Chondrocyte (in vitro differentiated cells): ENCODE measurements at places on chromosomes 13 and 19.

DNA sequence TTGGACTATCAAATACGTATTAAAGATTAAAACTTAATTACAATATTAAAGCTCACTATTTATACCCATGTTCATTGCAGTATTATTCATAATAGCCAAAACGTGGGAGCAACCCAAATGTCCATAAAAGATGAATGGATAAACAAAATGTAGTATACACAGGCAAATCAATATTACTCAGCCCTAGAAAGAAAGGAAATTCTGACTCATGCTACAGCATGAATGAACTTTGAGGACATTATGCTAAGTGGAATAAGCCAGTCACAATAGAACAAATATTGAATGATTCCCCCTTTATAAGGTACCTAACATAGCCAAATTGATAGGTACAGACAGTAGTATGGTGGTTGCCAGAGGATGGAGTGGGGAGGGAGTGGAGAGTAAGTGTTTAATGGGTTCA is 457.3 kb downstream of the FGF14 start:
- DNase-seq = no peak

GRCh38 chr13:109332506-109333499 is 453.6 kb downstream of the IRS2 start:
- DNase-seq = no peak

DNA sequence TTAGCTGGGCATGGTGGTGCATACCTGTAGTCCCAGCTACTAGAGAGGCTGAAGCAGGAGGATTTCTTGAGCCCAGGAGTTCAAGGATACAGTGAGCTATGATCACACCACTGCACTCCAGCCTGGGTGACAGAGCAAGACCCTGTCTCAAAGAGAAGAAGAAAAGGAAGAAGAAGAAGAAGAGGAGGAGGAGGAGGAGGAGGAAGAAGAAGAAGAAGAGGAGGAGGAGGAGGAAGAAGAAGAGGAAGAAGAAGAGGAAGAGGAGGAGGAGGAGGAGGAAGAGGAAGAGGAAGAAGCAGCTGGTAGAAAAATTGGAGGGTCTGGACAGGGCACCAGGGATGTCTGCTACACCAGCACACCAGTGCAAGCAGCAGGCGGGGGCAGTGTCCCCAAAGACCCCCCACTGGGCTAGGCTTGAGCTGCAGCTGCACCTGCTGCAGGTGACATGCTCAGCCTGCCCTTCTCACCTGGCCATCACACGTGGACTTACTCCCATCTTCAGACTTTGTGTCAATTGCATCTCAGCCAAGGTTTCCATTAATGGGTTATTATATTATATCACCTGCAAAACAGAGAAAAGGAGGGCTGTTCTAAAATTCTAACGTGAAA is 180.9 kb upstream of the ZNF507 start:
- DNase-seq = no peak

DNA sequence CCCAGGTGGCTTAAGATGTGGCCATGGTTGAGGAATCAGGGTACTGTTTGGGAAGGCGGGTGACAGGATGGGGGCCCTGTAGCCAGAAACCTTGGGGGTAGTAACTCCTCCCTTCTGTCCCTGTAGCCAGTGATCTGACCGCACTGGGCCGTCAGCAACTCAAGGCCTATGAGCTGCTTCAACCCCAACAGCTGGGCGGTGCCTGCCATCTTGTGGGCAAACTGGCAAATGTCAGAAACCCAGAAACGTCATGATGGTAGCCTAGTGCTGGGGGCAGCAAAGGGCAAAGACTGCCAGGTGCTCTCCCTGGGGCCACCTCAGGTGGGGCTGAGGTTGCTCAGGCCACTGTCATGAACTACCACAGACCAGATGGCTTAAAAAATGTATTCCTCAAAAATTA is 3.5 kb downstream of the COPE start:
- DNase-seq = no peak

DNA sequence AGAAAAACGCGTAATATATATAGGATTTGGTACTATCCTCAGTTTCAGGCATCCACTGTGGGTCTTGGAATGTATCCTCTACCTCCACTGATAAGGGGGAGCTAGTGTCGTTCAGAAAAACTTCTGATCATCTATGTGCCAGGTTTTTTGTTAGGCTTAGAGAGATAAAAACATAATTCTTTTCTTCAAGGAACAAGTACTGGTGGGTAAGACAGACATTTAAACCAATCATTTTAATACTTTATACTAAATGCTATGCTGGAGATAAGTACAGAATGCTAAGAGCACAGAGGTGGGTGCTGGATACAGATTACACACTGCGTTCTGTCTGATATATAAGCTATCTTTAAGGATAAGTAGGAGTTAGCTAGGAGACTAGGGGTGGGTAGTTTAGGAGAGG is 166.1 kb downstream of the PDS5B start:
- no peak for DNase-seq

GRCh38 chr19:49425922-49426592 is 869 bp downstream of the GFY start:
- no peak for DNase-seq

GRCh38 chr19:49642492-49643035 is 555 bp downstream of the SCAF1 start:
- no peak for DNase-seq

DNA sequence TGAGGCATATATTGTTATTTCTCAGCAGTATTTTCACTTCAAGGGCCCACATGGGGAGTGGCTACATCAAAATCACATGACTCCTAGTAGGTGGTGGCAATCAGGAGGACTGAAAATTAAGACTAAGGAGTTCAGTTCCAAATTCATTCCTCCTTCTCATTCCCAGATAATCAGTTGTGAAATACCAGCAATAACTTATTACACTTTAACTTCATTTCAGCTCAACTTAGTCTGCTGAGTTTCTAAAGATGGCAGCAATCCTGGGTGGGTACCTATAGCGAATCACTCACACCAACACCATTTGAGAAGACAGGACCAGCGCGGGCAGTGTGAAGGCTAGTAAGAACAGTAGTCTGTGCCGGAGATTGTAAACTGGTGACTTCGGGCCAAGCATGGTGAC is 63.9 kb upstream of the SLC10A2 start:
- no peak for DNase-seq

DNA sequence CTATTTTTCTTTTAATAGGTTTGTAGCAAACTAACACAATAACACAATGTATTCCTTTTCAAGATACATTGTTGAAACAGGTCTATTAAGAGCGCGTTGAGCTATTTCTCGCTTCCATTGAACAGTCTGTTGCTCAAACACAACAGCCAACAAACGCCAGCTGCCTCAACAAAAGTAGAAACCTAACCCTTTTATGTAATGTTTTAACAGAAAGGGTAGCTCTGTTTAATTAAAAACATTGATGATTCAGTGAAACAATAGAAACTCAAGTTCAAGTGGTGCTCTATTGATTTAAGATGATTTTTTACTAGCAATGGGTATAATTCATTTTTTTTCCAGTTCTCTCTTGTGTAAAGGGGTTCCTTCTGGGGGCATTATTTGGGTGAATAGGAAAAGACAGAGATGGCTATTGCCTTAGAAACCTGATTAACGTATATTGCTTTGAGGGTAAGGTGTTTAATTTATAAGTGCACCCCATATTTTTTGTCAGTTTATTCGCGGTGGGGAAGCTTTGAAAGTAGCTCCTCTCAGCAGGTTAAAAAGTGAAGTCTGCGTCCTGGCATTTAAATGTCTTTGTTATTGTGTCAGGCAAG is 14.9 kb downstream of the ZIC2 start:
- no peak for DNase-seq

GRCh38 chr19:56270676-56271075 is 1.9 kb upstream of the EDDM13 start:
- DNase-seq = no peak
